ENCODE measurements at places on chromosomes 6 and 20.

GRCh38 chr6:105889902-105890301 is 196.2 kb upstream of the PRDM1 start:
- no peak for DNase-seq

DNA sequence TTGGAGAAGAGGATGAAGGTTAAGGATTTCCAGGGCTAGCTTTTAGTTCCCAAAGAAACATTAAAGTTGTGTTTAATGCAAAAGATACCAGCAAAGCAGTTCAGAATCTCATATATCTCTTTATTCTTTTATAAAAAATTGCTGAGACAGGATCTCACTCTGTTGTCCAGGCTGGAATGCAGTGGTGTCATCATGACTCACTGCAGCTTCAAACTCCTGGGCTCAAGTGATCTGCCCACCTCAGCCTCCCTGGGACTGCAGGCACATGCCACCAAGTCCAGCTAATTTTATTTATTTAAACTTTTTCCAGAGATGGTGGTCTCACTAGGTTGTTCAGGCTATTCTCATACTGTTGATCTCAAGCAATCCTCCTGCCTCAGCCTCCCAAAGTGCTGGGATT is 41.1 kb upstream of the CAP2 start:
- DNase-seq: no peak

GRCh38 chr20:32663335-32664011 is 10.3 kb downstream of the C20orf203 start:
- no peak for DNase-seq

- no peak for DNase-seq
Observed at GRCh38 chr6:104173668-104174067, 686.1 kb downstream of the HACE1 start.

- no peak for DNase-seq
Observed at GRCh38 chr6:53432318-53433161, 83.8 kb upstream of the ELOVL5 start.

DNA sequence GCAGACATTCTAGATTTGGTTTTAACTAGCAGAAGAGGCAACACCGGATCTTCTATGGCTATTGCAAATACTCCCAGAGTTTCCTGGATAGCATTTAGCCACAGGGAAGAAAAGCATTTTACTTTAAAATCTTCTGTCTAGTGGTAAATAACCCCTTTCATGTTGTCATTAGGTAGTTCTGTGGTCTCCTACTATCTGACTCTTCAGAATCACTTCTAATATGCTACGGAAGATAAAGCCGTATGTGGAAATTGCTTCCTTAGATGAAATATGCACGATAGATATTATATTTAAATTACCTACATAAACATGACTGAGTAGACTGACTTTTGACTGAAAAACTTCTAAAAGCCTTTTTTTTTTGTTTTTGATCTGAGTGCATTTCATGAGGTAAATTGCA is 759 bp downstream of the CRISP3 start:
- no peak for DNase-seq

DNA sequence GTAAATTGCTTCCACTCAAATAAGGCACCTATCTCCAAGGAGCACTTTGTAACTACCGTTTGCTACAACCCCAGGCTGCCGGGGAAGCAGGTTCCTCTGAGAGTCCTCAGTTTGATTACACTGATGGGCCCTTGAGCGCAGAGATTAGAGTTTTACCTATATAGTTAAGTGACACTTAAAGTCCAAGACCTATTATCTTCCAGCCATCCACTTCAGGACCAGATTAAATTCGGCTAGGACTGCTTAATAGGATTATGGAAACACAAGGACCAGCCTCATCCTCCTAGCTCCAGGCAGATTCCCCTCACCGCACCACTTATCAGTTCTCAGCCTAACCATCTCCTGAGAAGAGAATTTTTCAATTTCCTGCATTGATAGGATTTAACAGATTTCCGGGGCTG is 64.7 kb upstream of the TIAM2 start:
- no peak for DNase-seq

DNA sequence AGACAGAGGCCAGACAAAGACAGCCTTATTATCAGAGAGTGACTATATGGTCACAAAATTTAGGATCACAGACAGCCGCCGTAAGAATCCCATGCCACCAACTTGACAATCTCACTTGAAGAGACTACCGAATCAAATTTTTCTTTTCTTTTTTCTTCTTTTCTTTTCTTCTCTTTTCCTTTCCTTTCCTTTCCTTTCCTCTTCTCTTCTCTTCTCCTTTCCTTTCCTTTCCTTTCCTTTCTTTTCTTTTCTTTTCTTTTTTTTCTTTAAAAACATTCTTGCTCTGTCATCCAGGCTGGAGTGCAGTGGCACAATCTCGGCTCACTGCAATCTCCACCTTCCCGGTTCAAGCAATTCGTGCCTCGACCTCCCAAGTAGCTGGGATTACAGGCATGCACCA is 1.2 kb upstream of the EPPIN start:
- DNase-seq: no peak

GRCh38 chr6:157088841-157089240 is 234.5 kb downstream of the TMEM242 start:
- DNase-seq: no peak

GRCh38 chr6:105453968-105454367 is 51.1 kb upstream of the PREP start:
- DNase-seq: no peak

GRCh38 chr6:170221753-170222400 is 69.0 kb downstream of the DLL1 start:
- DNase-seq: no peak

DNA sequence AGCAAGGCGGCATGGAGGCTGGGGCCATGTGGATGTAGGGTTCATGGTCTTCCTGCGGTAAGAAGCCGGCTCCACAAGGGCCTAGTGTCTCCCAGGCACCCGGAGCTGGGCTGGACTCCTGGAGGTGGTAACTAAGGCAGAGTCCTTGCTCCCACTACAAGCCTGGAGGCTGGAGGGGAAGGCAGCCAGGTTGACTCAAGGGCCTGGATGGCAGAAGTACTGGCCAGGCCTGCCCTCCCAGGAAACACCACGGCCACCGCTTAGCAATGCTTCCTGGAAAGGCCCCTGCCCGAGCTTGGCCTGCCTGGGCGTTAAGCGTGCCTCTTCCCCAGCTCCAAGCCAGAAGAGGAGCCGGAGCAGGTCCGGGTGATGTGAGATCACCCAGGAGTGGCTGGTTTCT is 182.0 kb downstream of the ZDHHC14 start:
- no peak for DNase-seq

- DNase-seq: no peak
Observed at GRCh38 chr6:2950713-2951112, 20.7 kb downstream of the SERPINB6 start.

DNA sequence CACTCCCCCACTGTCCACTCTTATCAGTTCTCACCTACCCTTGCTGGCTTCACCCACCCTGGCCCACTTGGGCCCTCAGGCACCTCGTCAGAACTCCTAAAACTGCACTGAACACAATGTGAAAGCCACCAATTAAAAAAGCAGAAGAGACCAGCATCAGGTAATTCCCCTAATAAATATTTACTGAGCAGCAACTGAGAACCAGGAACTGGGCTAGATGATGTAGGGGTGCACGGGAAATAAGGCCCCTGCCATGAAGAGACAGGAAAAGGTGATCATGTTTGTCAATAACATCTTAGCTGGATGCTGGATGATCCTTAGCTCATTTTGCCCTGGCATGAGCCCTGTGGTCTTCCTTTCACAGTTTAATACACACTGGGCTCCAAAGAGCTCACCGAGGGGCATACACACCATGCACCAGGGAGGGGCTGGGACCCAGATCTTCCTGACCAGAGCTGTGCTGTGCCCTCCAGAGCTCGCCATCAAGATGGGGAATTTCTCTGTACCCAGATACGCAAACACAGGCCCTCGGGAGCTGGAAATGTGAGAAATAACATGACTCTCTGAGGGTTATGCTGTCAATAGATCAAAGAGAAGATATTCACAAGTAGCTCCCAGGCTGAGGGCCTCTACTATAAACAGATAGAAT is 113.6 kb upstream of the SLC22A16 start:
- no peak for DNase-seq

DNA sequence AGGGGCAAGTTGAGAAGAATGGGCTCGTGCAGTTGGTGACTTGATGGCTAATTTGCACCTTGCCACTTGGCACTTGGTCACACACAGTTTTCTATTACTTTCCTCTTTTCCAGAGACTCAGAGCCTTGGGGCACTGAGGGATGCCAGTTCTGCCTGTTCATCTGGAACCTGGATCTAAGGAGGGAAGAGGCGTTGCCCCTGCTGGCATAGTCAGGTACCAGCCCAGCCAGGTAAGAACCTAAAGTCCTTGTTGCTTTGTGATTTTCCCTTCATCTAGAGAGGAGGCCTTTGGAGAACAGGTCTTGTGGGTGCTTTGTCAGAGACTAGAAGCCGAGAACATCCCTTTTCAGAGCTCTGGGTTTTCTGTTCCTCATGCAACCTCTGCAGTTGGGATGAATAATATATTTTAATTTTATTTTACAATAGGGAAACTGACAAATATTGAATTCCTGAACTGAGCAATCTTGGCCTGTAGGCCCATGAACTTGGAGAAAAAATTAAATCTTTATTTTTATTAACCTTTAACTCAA is 11.4 kb downstream of the SYTL3 start:
- no peak for DNase-seq

GRCh38 chr6:136761227-136761922 is 30.9 kb downstream of the MAP3K5 start:
- no peak for DNase-seq

GRCh38 chr6:93964321-93964720 is 545.0 kb upstream of the EPHA7 start:
- DNase-seq: no peak

DNA sequence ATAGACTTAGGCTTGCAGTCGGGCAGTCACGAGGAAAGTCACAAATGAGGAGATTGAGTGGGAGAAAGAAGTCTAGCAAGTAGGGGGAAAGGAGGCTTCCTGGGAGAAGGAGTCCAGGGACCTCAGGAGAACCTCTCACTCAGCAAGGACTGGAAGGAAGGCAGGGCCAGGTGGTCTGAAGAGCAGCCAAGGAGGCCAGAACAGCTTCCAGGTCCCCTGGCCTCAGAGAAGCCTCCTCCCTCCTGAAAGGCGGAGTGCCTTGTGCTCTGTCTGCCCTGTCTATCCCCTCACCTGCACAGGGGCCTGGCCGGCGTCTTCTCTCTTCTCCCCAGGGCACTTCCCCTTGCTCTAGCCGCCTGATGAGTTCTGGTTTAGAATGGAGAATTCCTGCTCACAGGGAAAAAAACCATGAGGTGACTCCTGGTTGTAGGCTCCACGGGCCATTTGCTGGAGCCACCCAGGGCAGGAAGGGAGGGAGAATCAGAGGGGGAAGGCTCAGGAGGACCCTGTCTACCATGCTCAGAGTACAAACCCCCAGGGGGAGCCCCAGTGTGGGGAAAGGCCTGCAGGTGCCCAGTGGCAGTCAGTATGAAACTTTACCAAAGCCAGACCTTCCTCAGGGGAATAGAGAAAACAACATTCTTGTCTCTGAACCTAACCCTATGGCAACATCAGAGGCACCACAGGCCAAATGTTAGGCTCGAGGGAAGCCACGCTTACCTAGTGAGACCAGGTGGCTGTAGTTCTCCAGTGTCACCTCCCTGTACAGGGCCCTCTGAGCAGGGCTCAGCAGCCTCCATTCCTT is 11.2 kb downstream of the ZNF337 start:
- DNase-seq: no peak

DNA sequence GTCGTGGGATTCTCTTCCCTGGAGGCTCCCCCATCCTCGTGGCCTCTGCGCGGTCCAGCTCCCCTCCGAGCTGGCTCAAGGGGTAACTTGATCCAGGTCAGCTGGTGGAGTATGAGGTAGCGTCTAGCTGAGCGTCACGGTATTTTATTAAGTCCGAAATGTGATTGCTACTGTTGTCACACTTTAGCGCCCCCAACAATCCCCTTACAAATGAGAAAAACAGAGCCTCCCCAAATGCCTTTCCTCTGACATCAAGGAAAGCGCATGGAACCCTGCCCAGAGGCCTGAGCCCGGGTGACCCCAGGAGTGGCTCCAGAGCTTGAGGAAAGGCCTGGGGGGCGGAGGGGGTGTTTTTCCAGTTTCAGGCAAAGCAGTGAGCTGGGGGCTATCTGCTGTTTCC is 192.4 kb downstream of the ZMYND8 start:
- DNase-seq: no peak

- peak; percentile 63 for DNase-seq
Observed at GRCh38 chr6:110682460-110682853, 132.8 kb downstream of the CDK19 start.

DNA sequence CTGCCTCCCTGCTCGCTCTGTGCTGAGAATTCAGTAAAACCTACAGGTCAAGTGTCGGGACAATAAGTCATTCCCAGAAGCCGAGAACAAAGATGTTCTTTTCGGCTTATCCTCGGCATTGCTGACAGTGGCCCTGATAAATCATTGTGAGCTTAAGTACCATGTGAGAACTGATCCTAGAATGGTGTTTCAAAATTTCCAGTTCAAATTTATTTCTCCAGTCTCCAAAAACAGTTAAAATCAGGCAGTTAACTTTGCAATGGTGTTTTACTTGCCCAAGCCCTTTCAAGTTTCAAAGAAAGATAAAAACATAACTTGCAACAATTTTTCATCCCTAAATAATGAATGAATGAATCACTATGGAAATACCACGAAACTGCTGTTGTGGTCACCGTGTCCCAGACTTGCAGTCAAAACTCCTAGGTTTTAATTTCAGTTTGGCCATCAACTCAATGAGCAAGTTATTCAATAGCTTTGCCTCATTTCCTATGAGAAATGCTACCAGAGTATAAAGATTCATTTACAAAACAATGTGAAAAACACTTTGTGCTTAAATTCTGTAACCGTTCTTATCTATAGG is 4.3 kb downstream of the ATP5F1E start:
- no peak for DNase-seq

DNA sequence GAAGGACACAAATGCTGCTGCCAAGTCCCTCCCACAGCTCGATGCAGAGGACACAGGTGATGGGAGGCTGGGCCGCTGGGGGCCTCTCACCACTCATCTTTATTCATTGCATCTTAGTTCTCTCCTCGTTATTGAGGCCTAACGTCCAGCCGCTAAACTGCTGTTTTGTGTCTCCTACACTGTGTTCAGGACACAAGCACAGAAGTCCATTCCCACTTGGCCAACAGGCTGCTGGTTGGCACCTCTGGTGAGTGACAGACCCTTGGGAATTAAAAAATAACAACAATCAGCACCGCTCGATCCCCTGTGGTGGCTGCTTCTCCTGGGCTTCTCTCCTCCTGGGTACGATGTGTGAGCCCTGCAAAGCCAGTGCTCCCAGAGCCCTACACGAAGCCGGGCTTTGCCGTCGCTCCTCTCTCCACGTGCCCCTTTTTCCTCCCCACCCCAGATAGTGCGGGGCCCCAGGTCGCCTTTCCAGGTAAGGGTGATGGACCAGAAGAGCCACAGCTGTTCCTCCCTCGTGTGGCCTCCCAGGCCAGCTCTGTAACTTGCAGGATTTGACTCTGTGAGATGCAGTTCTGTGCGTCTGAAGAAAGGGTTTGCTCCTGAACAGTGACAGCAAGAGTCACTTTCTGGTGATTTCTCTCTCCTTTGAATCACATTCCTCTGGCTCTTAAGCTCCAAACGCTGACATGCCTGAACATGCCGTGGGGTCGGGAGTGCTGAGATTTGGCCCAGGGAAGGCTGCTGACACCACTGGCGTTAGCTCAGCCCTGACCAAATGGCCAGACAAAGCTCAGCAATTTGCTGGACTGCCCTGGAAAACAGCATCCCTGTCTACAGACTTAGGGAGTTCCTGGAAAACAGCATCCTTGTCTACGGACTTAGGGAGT is 59.3 kb downstream of the DLL1 start:
- no peak for DNase-seq

GRCh38 chr6:165988302-165988756 is 179.3 kb downstream of the TBXT start:
- no peak for DNase-seq

Data from left lung (tissue), 14 donors.